Stimulated activated naive CD4-positive, alpha-beta T cell (primary cell): ENCODE measurements at places on chromosomes 5 and 9.

DNA sequence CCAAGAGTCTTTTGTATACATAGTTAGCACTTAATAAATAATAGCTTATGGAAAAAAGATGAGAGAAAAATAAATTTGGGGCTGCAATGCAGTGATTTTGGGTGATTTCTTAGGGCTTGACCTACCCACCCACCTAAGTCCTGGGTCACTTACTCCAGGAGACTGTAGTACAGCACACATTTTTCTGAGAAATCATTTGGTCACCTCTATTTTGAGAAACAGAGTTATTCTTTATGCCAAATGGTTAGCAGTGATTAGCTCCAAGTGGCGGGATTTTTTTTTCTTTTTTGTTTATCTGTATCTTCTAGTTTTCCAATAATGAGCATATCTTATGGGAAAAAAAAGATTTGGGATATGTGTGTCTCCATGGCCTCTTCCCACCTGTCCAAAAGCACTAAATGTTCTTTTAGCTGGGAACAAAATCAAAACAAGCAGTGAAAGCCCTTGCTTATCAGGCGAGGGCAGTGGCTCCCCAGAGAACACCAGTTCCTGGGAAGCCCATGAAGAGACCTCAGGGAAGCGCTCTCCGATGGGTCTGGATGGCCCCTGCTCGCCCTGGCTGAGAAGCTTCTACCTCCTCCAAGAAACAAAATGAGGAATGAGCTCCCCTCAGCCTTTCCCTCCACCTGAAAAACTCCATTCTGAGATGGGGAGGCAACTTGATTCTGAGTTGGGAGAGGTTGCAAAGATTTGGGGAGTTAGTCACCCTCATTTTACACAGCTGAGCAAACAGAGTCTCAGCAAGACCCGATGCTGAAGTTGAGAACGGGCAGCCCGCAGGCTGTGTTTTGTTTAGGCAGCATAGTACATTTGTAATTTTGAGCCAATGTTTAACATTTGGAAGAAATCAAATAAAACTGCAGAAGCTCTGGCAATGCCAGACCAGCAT is 69.9 kb downstream of the CYFIP2 start:
- no peak for DNase-seq

DNA sequence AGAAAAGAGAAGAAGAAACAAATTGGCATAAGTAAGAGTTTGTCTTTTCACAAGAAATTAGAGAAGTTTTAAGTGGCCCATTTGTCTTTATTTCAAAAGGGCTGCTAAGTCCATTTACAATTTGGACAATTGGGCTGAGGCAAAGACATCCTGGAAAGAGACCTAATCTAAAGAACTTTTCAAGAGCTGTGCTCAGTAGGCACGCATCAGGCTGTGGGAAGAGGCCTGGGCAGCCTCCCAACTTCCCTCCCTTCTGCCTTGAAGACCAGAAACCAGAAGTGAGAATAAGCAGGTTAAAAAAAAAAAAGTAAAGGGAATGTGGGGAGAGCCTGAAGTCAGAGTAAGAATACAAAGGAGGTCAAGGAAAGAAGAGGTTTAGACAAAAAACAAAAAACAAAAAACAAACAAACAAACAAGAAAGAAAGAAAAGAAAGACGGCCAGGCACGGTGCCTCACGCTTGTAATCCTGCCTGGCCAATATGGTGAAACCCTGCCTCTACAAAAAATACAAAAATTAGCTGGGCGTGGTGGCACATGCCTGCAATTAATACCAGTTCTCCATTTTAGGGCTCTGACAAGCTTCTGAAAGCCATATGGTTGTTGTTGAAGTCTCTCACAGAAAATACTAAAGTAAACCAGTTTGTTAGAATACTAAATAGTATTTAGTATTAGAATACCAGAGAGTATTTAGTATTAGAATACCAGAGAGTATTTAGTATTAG is 48.0 kb upstream of the CEP78 start:
- DNase-seq: no peak

DNA sequence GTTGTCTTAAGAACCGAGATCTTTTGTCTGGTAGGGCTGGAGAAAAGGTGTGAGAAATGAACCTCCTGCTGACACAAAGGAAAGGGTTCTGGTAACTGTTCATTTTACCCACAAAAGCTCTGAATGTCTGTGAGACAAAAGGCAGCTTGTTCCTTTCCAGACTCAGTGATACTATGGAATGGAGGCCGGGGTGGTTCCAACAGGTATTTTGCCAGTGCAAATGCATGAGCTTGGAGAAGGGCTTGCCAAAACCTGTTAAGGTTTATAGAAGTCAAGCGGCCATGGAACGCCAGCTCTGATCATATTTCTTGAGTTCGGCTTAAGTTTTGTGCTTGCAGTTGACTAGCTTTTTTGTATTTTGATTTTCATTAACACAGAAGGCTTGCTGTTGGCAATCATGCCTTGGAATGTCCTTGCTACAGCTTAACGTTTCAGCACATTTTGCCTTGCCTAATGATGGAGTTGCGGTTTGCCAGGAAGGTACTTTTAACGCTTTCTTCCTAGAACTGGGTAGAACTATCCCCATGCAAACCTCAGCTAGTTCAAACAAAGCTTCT is 328.6 kb downstream of the PIK3R1 start:
- DNase-seq: no peak

GRCh38 chr5:78964889-78965288 is 20.2 kb downstream of the ARSB start:
- DNase-seq: no peak

GRCh38 chr9:16413509-16414016 is 456.9 kb downstream of the BNC2 start:
- no peak for DNase-seq

GRCh38 chr5:52469420-52469819 is 318.3 kb upstream of the ITGA1 start:
- no peak for DNase-seq

- no peak for DNase-seq
Observed at GRCh38 chr5:103256178-103256577, 2.4 kb upstream of the MACIR start.

GRCh38 chr9:93574091-93574899 is 2.1 kb upstream of the PHF2 start:
- no peak for DNase-seq

DNA sequence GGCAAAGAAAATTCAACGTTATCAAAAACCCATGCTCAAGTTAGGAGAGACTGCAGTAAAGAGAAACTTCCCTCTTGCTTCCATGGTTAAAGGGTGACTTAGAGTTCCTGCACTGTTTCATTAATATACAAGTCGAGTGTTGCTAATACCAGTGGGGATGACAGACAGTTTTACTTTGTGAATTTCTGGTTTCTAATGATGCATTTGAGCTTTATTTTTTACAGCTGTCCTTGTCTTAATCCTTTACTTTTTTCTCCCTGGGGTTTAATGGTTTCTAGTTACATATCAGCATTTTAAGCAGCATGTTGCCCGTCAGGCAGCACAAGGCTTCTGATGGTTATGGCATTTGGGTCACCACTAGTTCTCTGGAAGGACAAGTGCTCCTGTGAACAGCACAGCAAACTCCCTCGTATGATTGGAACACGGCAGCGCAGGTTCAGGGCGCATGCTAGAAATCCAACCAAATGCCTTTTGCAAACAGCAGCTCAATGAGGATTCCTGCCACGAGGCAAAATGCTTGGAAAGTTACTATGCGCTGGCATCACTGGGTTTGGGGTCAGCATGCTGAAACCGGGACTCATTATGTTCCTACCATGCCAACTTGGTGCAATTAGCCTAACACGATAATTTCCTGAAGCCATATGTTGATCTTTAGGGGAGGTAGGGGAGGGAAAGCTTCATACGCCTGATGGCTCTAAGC is 463.8 kb downstream of the BNC2 start:
- no peak for DNase-seq

DNA sequence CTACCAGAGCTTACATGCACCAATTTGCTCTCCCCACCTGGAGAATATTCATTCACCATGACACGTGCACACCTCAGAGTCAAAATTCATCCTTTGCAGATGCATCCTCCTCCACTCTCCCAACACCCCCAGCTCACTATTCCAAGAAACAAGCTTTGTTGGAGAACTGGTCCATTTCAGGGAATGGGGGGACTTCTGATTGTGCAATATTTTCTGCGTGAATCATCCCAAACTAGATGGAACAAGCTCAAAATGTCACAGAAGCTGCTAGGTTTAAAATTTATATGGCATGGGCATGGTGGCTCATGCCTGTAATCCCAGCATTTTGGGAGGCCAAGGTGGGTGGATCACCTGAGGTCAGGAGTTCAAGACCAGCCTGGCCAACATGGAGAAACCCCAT is 3.6 kb downstream of the GLDC start:
- DNase-seq: no peak

- DNase-seq: no peak
Observed at GRCh38 chr9:101030086-101030391, 1.5 kb downstream of the PLPPR1 start.

DNA sequence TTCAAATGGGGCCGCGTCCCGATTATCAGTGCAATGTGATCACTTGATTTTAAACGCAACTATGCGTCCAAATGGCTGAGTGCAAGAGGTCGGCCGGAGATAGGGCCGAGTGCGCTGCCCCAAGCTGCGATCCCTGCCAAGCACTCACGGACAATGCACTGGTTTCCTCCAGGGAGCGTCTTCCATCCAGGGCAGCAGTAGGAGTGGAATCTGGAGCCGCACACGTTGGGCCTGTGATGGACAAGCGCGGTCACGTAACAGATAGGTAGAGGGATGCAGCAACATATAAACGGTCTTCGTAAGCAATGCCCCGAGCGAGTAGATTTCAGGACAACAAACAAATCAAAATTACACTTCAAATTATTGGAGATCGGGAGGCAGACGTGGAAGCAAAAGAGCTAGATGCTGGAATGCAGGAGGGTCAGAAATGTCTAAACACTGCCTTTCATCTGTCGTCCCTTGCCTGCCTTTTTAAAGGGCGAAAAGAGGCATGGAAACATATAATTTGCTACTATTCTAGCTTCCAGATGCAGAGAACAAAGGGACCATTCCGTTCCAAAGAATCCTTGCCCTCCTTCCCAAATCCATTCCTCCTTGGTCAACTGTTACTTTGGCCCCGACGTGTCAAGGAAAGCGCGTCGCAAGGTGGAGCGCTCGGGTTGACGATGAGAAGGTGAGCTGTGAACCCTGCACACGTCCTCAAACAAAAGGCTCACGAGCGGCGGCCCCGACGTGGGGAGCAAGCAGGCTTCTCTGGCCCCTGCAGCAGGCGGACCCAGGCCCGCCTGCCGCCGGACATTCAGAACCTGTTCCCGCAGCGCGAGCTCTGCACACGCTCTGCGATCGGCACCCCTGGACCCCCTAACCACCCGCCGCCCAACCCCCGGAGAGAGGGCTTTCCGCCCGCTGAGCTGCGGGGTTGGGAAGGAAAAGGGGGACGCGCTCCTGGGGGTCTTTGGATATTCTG is 1.5 kb downstream of the FBN2 start:
- no peak for DNase-seq

DNA sequence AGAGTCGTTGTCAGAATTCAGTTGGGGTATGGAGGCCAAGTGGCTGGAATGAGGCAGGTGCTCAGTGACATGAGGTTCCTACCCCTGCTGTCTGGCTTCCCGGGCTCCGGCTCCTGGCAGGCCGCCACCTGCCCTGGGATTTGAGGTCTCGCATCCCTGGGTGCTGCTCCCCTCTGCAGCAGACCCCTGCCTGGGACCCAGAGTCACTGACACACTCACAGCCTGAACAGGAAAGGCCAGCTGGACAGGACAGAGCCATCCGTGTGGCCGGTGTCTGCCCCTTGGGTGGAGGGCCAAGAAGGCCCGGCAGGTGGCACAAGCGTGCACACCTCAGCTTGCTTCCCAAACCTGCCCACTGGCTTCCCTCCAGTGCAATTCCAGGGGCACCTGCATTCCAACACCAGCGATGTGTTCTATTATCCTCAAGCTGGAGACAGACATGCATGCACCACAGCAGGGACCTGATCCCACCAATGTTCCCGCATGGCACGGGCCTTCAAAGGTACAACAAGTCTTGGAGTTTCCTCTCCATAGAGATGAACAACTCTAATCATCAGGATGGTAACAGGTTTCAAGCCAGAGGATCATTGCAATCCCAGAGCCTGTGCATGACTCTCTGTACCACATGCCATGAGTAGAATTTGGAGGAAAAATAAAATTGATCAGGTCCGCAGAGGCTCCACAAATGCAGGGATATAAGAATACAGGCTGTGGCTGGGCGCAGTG is 45.6 kb upstream of the RNF130 start:
- no peak for DNase-seq

DNA sequence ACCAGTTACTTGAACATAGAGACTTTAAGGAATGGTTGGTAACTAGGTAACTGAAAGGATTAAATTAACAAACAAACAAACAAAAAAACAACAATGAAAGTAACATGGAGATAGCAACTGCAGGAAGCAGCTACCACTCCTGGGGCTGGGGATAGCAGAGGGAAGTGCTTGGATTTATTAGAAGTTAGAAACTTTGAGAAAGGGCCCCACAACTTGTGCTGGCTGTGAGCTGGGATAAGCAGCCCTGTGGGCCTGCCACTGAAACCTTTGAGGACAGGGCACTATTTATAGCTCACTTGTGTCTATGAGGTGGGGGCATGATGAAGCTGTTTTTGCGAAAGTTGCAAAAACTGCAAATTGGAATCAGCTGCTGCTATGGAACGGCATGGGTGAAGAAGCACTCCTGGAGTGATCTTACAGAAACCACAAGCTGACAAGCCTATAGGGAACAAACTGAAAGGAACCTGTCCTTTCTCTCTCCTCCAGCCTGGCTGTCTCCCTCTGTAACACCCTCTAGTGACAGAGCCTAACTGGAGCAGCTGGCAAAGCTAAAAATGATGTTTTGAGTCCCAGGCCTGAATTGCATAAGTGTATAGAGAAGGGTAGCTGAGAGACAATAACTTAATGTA is 91.4 kb upstream of the RANBP6 start:
- no peak for DNase-seq

DNA sequence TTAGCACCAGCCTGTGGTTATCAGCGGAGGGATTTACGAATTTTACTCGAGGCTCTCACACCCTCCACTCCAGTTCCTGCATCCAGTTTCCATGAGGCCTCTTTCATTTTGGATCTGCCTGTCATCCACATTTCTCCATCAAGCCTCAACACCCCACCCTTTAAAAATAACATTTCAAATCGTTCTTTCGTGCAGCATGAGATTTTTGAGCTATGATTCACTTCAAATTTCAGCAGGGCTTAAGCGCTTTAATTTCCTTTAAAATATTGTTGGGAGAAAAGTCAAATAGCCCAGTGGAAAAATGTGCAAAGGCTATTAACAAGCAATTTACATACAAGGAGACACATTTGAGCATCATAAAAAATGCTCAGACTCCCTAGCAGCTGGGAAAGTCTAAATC is 103.2 kb downstream of the MSX2 start:
- DNase-seq: no peak

GRCh38 chr9:110282018-110282738 is 25.9 kb upstream of the TXN start:
- no peak for DNase-seq

- DNase-seq: no peak
Observed at GRCh38 chr5:160435532-160435931, 13.9 kb downstream of the PTTG1 start.

DNA sequence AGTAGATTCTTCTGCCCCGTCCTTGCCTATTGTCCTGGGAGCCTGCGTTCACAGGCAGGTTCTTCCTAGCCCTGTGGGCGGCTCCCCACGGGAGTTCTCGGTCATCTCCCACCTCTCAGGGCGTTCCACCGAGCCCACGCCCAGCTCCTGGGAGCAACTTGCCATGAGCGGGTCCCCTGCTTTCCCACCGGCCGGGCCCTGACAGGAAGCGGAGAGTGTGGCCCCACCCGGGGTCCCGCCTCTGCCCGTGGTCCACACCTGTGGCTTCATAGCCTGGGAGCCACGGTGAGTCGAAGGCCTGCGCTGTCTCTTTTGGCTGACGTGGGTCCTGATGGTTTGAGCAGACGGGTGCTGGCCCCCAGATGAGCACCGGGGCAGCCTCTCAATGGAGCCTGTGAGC is 43.2 kb downstream of the KCNT1 start:
- no peak for DNase-seq

- no peak for DNase-seq
Observed at GRCh38 chr5:54021431-54022164, 288.8 kb downstream of the ARL15 start.
